ENCODE measurements at places on chromosomes 2 and 18.

- DNase-seq: no peak
Measured at GRCh38 chr18:47748093-47748796, 182.2 kb downstream of the SMAD2 start.

DNA sequence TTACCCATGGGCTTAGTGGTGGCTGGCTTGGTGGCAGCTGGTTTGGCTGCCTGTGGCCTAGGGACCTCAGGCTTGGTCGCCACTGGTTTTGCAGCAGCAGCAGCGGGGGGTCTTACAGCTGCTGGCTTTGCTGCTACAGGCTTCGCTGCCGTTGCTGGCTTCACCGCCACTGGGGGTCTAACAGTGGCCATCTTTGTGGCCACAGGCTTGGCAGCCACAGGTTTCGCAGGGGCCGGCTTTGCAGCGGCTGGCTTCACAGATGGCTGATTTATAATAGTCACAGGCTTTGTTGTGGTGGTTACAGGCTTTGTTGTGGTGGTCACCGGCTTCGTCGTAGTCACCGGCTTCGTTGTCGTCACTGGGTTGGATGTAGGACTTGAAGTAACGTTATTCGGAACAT lies 77.8 kb downstream of the COL6A3 start:
- DNase-seq: no peak

DNA sequence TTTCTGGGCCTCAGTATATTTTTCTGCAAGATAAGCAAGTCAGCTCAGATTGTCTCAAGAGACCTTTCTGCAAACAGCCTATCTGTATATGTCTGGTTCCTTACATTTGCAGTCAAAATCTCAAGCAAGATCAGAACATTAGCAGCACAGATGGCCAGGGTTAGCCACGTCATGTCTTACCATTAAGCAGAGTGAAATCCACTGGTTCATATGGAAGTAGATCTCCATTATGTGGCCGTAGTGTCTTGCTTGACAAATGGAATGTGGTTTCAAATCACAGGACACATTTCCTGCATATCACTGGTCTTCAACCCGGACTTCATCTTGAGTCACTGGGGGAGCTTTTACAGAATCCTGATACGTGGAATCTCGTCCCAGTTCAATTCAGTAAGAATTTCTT lies 500.2 kb downstream of the FBXO15 start:
- no peak for DNase-seq

GRCh38 chr18:1811282-1811681 lies 760.0 kb downstream of the METTL4 start:
- no peak for DNase-seq
